Posterior cingulate gyrus (tissue), 11 donors: ENCODE measurements at places on chromosomes 1 and 21.

DNA sequence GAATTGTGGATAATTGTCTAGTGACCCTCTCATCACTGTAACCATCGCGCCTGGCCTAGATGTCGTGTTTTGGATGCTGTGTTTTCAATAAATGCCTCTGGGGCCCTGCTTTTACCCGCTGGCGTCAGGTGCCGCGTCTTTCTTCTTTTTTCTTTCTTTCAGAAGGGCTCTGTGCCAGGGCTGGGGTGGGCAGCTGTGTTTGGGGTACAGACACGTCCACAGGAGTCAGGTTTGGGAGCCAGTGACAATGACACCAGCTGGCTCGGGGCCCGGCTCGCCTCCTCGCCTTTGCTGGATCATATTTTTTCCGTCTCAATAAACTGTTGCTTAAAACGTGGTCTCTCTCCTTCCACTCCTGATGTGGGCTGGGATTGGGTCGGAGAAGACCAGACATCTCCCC, 16.1 kb downstream of the TMEM201 start:
- no peak for DNase-seq

GRCh38 chr1:184449916-184450315, 63.1 kb downstream of the C1orf21 start:
- no peak for DNase-seq

DNA sequence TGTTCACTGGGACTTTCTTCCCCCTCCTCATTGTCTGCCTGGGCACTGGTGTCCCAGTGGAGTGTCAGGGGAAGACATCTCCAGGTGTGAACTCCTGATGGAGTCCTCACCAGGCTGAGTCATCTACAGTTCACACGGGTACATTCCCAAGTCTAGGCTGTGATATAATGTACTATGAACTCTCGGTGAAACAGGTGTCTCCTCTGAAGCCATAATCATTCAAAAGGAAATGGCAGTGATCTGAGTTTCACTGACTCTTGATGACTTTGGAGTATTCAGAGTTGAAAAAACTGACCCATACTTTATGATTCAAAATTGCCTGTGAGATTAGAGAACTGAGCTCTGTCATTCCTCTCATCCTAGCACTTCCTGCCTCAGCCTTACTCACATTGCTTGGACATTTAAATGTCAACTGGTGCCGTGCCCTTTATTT, 9.1 kb downstream of the LAMC2 start:
- DNase-seq = no peak

GRCh38 chr1:75742047-75742625, 17.6 kb downstream of the ACADM start:
- no peak for DNase-seq

DNA sequence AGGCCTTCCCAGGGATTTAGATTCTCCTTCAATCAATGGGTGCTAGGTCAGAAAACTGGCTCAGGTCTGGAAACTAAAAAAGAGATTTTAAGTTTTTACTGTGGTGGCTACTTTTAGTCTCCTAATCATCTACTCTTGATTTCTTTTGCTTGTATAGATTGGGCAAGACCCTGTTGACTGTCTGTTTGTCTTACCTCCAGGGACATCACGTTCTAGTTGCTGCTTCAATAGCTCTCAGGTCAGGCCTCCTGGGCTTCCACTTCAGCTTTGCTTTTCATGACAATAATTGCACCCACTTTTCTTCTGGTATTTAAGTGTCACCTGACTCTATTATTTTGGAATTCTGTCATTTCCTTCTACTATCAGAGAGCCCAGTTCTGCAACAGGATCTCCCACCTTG, 28.5 kb upstream of the CREG1 start:
- DNase-seq = no peak

- DNase-seq = no peak
Measured at GRCh38 chr1:63099188-63099587, 223.2 kb upstream of the FOXD3 start.

- no peak for DNase-seq
Measured at GRCh38 chr21:29267666-29268065, 31.1 kb upstream of the BACH1 start.

DNA sequence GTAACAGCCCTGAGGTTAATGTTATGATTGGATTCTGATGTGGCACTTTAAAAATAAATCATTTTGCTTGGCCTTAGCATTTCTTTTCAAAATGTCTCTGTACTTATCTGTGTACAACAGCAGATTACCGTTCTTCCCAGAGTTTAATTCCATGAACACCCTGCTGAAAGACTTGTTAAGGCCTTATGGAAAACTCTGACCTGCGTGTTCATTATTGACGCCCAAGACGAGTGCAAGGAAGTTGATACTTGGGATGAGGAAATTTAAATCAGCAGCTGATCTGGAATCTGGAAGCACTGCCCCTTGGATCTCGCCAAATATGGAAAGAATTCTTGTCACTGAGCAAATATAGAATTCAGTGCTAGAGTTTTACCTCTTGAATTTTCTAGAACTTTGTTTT, 6.7 kb downstream of the ERG start:
- no peak for DNase-seq
